IMR-90 (cell line): ENCODE measurements at places on chromosomes 3 and 15. TPM values are rescaled to one million over a fixed set of nuclear protein-coding genes. Genes with fewer than 3 reads are reported as not detected.

DNA sequence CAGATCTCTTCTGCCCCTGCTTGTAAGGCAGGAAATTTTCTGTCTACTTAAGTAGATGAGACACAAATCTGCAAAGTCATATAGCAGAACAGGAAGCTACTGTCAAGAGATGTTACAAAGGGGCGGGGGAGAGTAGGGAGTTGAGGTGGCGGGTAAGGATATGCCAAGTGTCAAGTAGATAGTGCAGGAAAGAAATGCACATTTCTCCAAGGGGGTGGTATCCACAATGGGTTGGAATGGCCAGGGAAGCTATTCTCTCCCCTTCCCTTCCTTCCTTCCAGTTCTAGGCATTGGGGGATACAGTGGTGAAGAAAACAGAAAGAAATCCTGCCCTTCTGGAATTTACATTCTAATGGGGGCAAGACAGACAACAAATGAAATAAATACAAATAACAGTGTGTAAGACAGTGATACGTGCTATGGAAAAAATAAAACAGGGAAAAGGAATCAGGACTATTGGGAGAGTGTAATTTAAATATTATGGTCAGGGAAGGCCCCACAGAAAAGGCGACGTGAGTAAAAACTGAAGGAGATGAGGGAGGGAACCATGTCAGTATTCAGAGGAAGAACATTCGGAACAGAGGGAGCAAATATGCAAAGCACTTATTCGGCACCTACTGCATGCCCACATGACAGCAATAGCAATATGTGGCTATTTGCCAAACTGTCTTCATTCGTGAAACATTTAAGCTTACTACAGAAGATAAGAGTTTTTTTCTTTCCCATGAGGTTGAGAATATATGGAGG is 42.8 kb upstream of the RNU6-1 start:
- H3K27me3 ChIP-seq, result peaks cover 6% of the 10 kb centered on the region
- DNase-seq, result peak; percentile 8
- no peak overlapping the region for H3K4me3 ChIP-seq

- no peaks in the 10 kb centered on the region for H3K27me3 ChIP-seq
- H3K4me1 ChIP-seq, result no peaks in the 10 kb centered on the region
- no peak overlapping the region for H3K4me3 ChIP-seq
- H3K27ac ChIP-seq, result no peak overlapping the region
- H3K36me3 ChIP-seq, result no peaks in the 10 kb centered on the region
These were observed 535.6 kb upstream of the AGTR1 start for GRCh38 chr3:148162132-148162531.

DNA sequence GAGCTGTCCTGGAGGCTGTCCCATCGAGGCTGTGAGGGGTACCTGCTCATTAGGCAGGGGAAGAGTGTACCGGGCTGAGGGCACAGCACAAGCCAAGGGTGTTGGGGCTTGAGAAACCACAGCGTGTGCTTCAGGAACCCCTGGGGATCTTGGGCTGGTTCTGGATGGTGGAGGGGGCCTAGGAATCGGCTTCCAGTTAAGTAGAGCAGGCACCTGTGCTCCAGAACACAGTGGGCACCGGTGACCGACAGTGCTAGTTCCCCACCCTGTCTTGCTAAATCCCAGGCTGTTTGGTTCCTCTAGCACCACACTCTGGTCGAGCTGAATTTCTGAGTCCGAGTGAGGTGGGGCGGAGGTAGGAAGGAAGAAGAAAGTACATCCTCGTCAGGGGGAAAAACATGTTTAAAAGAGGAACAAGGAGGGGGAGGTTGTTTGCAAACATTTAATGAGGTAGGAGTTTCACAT is 29.1 kb downstream of the SLC6A6 start:
- H3K36me3 ChIP-seq, result no peaks in the 10 kb centered on the region
- peaks cover 35% of the 10 kb centered on the region for H3K4me1 ChIP-seq
- DNase-seq, result no peak
- no peak overlapping the region for H3K4me3 ChIP-seq

Gene ADAMTS9
- polyA plus RNA-seq, result 0.46 and 0.55 TPM in 2 replicates

- H3K27me3 ChIP-seq, result peaks cover 10% of the 10 kb centered on the region
- no peak overlapping the region for H3K27ac ChIP-seq
- peak; percentile 26 for DNase-seq
- no peak overlapping the region for H3K4me3 ChIP-seq
- H3K4me1 ChIP-seq, result 0 out of 2 replicates have a peak, but pooled peaks cover 2% of the 10 kb centered on the region
These were observed 67.2 kb downstream of the EIF4E3 start for GRCh38 chr3:71657831-71658530.

Gene PKM
- 2,084 and 2,219 TPM in 2 replicates for polyA plus RNA-seq

Gene EPHB3
- 2.2 and 2.9 TPM in 2 replicates for polyA plus RNA-seq
